Stimulated activated CD4-positive, alpha-beta T cell treated with anti-CD3 and anti-CD28 coated beads, TNF-alpha, amount 100 ng/mL, for 24 hours (primary cell): ENCODE measurements at places on chromosomes 6 and 20.

- no peak for DNase-seq
Observed at GRCh38 chr6:124722141-124722878, 239.9 kb upstream of the RNF217 start.

DNA sequence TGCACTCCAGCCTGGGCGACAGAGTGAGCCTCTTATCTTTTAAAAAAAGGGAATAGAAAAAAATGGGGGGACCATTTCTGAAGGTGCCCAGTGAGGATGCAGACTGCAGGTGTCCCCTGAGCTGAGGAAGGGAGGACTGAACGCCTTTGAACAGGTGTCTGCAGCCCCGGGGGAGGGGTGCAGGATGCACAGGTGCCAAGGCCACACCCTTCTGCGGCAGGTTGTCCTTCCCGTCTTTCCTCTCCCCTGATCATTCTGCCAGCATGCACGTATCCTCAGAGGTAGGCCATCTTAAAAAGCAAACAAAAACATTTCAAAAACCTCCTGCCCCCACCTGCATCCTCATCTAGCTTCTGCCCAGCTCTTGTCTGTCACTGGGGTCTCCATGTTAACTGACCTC lies 101.3 kb downstream of the MTHFD1L start:
- no peak for DNase-seq

GRCh38 chr6:116836606-116837342 lies 7.9 kb upstream of the GPRC6A start:
- DNase-seq, result no peak

DNA sequence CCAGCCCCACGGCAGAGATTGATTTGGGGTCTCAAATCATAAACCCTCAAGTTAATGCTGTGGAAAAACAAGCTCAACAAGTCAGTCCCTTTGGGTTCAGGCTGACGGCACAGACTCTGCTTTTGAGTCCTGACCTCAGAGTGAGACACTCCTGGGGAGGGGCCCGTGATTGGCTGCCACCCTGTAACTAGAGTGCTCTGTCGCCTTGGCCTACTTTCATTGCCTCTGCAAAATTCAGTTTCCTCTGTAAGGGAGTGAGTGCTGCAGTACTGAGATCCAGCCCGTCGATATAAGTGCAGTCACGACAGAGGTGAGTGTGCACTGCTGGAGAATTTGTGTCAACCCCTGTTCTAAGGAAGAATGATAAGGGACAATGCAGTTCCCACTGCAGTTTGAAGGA lies 105.6 kb downstream of the ANKS1A start:
- DNase-seq, result no peak

GRCh38 chr6:40922281-40922680 lies 116.7 kb downstream of the UNC5CL start:
- DNase-seq, result no peak

GRCh38 chr20:16864963-16865362 lies 116.8 kb downstream of the OTOR start:
- DNase-seq, result no peak

- DNase-seq, result no peak
Observed at GRCh38 chr20:40868551-40869217, 159.9 kb upstream of the TOP1 start.

GRCh38 chr20:1272368-1273100 lies 6.4 kb downstream of the SNPH start:
- DNase-seq, result no peak

DNA sequence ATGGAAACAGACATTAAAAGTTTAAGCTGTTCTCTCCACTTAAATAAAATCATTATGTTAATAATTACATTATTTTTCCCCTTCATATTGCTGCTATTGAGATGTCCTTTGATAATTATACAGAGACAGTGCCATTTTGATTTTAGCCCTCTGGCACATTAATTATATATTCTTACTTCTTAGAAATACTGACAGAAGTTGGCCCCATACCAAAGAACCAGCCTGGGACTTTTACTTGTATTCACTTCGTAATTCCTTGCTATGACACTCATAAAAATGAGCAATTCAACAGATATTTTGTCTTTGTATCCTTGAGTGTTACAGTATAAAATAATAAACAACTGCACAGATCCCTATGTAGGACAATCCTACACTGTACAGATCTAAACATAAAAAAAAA lies 743.7 kb downstream of the TBC1D32 start:
- DNase-seq, result no peak

GRCh38 chr6:144782634-144783033 lies 497.5 kb downstream of the UTRN start:
- no peak for DNase-seq

DNA sequence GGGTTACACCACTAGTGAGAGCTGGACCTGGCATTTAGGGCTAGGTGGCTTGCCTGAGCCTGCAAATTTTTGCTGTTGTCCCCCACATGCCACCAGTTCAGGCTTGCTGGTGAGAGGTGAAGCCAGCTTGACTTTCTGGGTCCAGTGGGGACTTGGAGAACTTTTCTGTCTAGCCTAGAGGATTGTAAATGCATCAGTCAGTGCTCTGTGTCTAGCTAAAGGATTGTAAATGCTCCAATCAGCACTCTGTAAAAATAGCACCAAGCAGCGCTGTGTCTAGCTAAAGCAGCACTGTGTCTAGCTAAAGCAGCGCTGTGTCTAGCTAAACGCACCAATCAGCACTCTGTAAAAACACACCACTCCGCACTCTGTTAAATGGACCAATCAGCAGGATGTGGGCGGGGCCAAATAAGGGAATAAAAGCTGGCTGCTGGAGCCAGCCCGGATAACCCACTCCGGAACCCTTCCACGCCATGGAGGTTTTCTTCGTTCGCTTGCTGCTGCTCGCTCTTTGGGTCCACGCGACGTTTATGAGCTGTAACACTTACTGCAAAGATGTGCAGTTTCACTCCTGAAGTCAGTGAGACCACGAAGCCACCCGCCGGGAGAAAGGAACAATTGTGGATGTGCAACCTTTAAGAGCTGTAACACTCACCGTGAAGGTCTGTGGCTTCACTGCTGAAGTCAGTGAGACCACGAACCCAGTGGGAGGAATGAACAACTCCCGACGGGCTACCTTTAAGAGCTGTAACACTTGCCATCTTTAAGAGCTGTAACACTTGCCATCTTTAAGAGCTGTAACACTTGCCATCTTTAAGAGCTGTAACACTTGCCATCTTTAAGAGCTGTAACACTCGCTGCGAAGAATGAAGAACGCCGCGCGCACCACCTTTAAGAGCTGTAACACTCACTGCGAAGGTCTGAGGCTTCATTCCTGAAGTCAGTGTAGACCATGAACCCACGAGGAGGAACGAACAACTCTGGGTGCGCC lies 27.3 kb downstream of the GMPR start:
- no peak for DNase-seq

- no peak for DNase-seq
Observed at GRCh38 chr6:137925141-137925698, 58.2 kb downstream of the TNFAIP3 start.
